Activated naive CD8-positive, alpha-beta T cell treated with anti-CD3 and anti-CD28 coated beads for 36 hours (primary cell): ENCODE measurements at places on chromosomes 2 and 18. TPM values are rescaled to one million over a fixed set of nuclear protein-coding genes. Genes with fewer than 3 reads are reported as not detected.

The CCDC141 gene
- 5.6 TPM for total RNA-seq

The ITM2C gene
- total RNA-seq = 73.6 TPM

The TDRD15 gene
- not detected for total RNA-seq

The ASPRV1 gene
- 0.74 TPM for total RNA-seq

The GRB14 gene
- not detected for total RNA-seq

The IFIH1 gene
- 35.9 TPM for total RNA-seq

GRCh38 chr18:48923746-48924629, 26.8 kb downstream of the SMAD7 start:
- H3K27ac ChIP-seq = peak overlapping the region; percentile 92
- H3K4me3 ChIP-seq = peak overlapping the region; percentile 48
- peaks cover 19% of the 10 kb centered on the region for H3K36me3 ChIP-seq
- DNase-seq = peak; percentile 31
- H3K27me3 ChIP-seq = no peaks in the 10 kb centered on the region
- H3K4me1 ChIP-seq = peaks cover 60% of the 10 kb centered on the region

DNA sequence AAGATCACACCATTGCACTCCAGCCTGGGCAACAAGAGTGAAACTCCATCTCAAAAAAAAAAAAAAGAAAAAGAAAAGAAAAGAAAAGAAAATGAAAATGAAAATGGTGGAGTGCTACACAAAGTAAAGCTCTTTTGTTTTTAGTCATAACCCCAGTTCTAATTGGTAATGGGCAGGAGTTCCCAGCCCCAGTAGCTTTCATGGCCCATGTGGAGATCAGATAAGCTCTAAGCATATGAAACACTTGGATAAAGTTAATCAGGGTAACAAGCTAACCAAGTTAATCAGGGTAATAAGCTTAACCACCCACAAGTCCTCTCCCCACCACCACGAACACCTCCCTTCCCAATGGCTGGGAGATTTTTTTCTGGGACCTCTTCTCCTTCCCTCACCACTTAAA, 240.8 kb downstream of the BCL11A start:
- DNase-seq = no peak
- peaks cover 10% of the 10 kb centered on the region for H3K4me1 ChIP-seq
- H3K27me3 ChIP-seq = peaks cover 3% of the 10 kb centered on the region
- H3K4me3 ChIP-seq = no peak overlapping the region
- no peaks in the 10 kb centered on the region for H3K36me3 ChIP-seq
- H3K27ac ChIP-seq = no peak overlapping the region

DNA sequence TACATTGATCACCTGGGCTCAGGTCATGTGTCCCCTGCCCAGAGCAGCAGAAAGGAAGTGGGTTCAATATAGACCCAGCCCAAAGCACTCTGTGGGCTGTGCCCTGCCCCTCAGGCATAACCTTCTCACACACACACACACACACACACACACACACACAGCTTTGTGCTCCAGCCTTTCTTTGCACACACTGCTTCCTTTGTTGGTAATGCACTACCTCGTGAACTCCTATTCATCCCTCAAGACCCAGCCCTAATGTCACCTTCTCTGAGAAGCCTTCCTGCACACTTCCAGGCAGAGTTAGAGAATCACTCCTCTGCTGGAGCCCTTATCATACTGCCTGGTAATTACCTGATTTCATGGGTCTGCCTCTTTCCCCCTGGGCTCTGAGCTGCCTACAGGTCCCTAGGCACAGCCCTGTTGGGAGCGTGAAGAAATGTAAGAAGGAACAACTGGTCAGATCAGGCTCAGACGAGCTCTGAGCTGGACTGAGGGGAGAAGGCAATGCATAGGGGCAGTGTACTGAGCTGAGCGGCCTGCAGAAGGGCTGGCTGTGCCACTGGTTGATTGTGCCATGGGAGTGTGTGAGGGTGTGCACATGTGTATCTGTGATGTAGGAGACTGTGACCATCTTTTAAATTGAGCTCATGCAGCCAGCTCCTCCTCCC, 210.3 kb downstream of the GLI2 start:
- no peak overlapping the region for H3K4me3 ChIP-seq
- no peak for DNase-seq
- H3K36me3 ChIP-seq = no peaks in the 10 kb centered on the region
- H3K4me1 ChIP-seq = no peaks in the 10 kb centered on the region
- H3K27ac ChIP-seq = no peak overlapping the region
- no peaks in the 10 kb centered on the region for H3K27me3 ChIP-seq

GRCh38 chr2:160409480-160409879, 84.1 kb downstream of the RBMS1 start:
- H3K27me3 ChIP-seq = no peaks in the 10 kb centered on the region
- H3K36me3 ChIP-seq = peaks cover 5% of the 10 kb centered on the region
- peaks cover 72% of the 10 kb centered on the region for H3K4me1 ChIP-seq
- H3K27ac ChIP-seq = peak overlapping the region; percentile 1
- DNase-seq = no peak

DNA sequence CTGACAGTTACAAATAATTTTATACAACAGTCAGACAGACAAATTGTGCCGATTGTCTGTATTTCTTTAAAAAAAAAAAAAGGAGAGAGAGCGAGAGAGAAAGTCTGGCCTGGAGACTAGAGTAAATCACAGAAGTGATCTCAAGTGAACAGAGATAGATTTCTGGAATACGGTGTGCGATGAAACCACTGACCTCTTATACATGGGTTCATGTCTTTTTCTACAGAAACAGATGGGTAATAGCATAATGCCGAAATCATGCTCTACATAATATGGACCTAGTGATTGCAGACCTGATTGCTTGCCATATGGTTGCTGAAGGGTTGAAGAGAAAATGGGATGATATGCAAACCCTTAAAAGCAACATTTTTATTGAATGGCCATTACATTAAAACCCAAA, 403.3 kb upstream of the FANCL start:
- no peak for DNase-seq
- no peaks in the 10 kb centered on the region for H3K27me3 ChIP-seq
- H3K27ac ChIP-seq = no peak overlapping the region
- no peak overlapping the region for H3K4me3 ChIP-seq
- no peaks in the 10 kb centered on the region for H3K4me1 ChIP-seq
- no peaks in the 10 kb centered on the region for H3K36me3 ChIP-seq

DNA sequence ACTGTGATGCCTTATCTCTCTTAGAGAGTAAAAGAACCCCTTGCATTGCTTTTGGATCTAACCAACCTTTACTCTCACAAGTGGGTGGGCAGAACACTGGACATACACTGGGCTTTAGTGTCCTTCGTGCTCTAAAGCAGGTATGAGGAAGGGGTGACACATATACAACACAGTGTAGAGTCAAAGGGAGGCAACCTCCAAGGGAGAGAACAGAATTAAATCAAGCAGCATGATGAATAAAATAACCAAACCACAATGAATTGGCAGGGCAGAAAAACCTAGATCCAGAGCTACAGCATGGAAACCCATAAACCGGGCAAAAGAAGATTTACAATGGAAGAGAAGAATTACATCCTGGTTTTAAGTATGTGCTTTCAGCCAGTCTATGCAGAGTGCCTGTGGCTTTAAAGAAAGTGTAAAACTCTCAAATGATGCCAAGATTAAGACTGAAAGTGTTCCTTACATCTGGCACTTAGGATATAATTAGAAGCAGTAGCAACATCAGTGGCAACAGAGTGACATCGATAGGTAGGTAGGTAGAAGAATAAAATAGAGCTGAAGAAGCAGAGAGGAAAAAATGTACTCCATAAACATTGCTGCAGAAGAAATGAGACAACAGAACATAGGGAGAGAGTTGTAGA, 191.7 kb upstream of the ZC3H15 start:
- H3K4me3 ChIP-seq = no peak overlapping the region
- no peak for DNase-seq

- H3K4me1 ChIP-seq = peaks cover 23% of the 10 kb centered on the region
- H3K27ac ChIP-seq = no peak overlapping the region
- no peak overlapping the region for H3K4me3 ChIP-seq
- no peaks in the 10 kb centered on the region for H3K27me3 ChIP-seq
- H3K36me3 ChIP-seq = peaks cover 21% of the 10 kb centered on the region
Observed at GRCh38 chr18:79528316-79528695, 132.6 kb downstream of the NFATC1 start.

GRCh38 chr2:128041561-128041960, 13.7 kb upstream of the SAP130 start:
- no peak overlapping the region for H3K27ac ChIP-seq
- no peak overlapping the region for H3K4me3 ChIP-seq
- peaks cover 3% of the 10 kb centered on the region for H3K27me3 ChIP-seq

GRCh38 chr2:221389904-221390303, 182.2 kb downstream of the EPHA4 start:
- H3K27me3 ChIP-seq = no peaks in the 10 kb centered on the region
- no peak overlapping the region for H3K4me3 ChIP-seq
- no peak overlapping the region for H3K27ac ChIP-seq
- peaks cover 5% of the 10 kb centered on the region for H3K4me1 ChIP-seq

DNA sequence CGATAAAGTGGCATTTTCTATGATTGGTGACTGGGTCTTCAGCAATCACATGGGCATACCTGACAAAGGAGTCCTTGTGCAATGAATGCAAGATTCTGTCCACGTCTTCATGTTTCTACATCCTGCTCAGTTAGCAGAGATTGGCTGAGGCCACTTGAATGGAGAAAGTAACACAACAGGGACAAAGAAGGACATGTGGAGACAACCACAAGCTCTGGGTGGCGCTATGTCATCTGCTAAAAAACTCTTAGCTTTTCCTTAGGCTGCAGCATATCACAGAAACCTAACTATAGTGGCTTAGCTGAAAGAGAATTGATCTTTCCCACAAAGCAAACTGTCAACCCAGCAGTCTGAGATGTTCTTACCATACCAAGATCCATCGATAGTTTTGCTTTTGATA, 1109.7 kb downstream of the SOCS6 start:
- no peak overlapping the region for H3K27ac ChIP-seq
- H3K4me3 ChIP-seq = no peak overlapping the region
- H3K36me3 ChIP-seq = no peaks in the 10 kb centered on the region
- DNase-seq = no peak

DNA sequence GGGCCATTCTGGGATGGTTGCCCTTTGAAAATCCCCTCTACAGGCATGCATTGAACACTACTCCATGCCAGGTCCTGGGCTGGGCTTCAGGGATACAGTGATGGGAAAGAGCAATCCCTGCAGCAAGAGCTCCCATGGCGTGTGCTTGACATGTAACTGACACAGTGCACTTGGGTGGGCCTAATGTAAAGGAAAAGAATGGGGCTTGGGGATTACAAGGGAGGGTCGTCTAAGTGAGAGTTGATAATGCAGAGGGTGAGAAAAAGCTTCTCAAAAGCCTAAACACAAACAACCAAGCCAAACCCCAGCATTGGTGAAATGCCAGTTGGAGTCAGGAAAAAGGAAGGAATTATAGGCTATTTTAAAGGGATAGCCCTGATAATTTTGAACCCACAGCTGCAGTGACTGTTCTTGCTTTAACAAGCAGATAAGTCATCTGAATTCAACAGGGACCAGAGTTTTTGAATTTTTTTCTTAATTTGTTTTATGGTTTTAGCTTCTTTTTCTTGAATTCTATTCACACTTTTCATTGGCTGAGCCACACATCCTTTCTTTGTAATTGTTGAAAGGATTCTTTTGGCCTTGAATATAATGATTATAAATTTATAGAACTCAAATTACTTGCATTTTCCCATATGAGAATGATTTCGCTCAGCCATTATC, 308.7 kb downstream of the LPIN1 start:
- H3K4me3 ChIP-seq = no peak overlapping the region
- H3K27ac ChIP-seq = no peak overlapping the region
- no peaks in the 10 kb centered on the region for H3K27me3 ChIP-seq
- H3K4me1 ChIP-seq = peaks cover 21% of the 10 kb centered on the region
- H3K36me3 ChIP-seq = no peaks in the 10 kb centered on the region
- no peak for DNase-seq

DNA sequence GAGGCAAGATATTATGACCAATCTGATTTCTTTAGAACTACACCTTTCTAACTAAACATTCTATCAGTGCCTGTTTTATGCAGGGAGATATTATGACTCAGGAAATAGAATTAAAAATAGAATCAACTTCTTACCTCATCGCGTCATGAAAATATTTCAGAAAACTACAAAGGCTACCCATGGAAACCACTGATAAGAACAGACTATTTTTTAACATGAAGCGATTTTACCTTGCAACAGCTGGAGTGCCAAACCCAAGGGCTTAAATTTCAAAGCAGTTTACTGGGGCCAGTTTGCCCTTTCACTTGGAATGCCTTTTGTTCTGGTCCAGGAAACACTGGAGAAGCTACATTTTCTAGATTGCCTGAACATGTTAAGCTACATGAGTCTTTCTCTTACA, 304.8 kb upstream of the CCDC68 start:
- H3K4me3 ChIP-seq = no peak overlapping the region
- no peaks in the 10 kb centered on the region for H3K36me3 ChIP-seq
- no peak for DNase-seq
- H3K4me1 ChIP-seq = no peaks in the 10 kb centered on the region
- H3K27ac ChIP-seq = no peak overlapping the region
- no peaks in the 10 kb centered on the region for H3K27me3 ChIP-seq

DNA sequence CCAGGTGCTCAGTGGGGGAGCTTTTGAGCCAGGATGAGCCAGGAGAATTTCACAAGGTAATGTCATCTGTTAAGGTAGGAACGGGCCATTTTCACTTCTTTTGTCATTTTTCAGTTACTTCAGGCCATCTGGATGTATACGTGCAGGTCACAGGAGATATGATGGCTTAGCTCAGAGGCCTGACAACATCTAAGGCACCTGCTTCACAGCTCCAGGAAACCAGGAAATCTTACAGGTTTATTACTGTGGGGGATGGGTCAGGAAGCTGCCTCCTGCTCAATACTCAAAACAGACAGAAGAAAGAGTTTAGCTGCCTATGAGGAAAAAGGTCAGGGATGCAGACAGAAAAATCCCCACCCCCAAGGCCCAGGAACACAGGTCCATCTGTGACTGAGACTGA, 364.3 kb upstream of the LRP1B start:
- H3K4me3 ChIP-seq = no peak overlapping the region
- H3K36me3 ChIP-seq = no peaks in the 10 kb centered on the region
- no peaks in the 10 kb centered on the region for H3K27me3 ChIP-seq
- no peak overlapping the region for H3K27ac ChIP-seq
- no peak for DNase-seq
- H3K4me1 ChIP-seq = no peaks in the 10 kb centered on the region

GRCh38 chr2:112055730-112056625, 909 bp downstream of the TMEM87B start:
- H3K4me1 ChIP-seq = peaks cover 32% of the 10 kb centered on the region
- peak overlapping the region; percentile 94 for H3K27ac ChIP-seq
- peak; percentile 45 for DNase-seq
- H3K4me3 ChIP-seq = peak overlapping the region; percentile 87

DNA sequence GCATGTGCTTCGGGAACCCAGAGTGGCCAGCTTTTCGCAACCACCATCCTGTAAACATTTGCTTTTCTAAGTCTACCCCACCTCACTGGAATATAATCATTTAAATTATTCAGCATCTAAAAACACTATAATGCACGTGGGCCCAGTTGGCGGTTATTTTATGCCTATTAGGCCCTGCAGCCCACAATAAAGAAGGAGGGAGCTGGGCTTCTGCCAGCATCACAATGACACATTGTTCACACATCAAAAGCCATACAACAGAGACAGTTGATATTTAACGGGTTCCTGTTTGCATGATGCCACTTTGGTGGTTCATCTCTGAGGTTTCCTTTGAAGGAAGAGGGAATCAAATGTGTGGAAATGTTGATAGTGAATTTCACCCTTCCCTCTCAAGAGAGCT, 916.0 kb upstream of the CELF4 start:
- no peaks in the 10 kb centered on the region for H3K4me1 ChIP-seq
- no peak overlapping the region for H3K4me3 ChIP-seq
- H3K27ac ChIP-seq = no peak overlapping the region
